ENCODE measurements at places on chromosomes 13 and 19.

DNA sequence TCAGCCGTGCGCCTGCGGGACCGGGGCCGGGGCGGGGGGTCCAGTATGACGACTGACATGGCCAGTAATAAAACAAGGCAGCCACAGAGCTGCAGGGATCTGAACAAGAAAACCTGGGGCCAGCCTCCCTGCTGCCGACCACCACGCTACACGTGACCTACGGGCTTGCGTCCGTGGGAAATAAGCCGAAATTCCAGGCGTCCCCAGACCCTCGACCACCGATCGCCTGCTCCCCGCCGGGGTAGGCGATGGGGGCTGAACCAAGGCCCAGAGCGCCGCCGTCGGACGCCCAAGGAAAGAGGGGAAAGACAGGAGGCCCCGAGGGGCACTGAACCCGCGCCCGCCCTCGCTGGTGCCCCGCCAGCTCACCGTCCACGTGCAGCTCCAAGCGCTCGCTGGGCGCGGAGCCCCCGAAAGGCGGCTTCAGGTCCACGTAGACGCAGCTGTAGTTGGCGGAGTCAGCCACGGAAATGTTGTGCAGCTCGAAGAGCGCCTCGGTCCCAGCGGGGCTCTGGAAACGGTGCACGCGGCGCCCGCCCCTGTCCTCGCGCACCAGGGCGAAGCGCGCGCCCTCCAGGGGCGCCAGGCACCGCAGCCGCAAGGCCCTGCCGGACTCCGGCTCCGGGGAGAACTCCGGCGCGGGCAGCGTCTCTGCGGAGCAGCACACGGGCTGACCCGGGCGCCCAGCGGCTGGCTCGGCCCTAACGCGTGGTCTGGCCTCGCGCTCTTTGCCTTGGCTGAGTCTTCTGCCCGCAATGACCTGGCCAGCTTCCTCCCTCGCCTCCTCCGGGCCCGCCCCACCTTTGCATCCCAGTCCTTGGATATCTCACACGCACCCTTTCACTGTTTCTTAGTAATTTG, 3.1 kb downstream of the A1BG start:
- DNase-seq = no peak

- DNase-seq = no peak
Measured at GRCh38 chr13:25746131-25746530, 305.7 kb downstream of the SHISA2 start.

DNA sequence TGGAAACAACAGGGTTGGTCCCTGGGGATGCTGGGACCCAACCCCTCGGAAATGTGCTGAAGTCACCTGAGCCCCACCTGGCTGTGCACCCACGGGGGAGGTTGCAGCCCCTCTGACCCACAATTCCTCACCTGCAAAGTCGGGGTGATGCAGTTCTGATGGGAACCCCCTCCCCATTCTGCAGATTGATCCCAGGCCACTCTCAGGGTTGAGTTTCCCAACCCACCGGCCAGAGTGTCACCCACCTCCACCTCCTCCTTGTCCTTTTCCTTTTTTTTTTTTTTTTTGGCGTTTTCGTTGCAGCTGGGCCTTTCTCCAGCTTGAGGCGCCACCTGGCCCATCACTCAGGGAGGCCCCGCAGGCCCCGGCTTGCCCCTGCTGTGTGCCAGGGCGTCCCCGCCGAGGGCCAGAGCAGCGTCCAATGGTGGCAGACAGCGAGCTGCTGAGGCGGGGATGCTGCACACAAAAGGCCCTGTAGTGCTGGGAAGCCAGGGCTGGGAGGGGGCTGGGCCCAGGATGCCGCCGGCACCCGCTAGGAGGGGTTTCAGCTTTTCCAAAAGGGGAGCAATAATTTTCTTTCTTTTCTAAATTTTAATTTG, 4.6 kb downstream of the PIK3R2 start:
- peak; percentile 53 for DNase-seq

DNA sequence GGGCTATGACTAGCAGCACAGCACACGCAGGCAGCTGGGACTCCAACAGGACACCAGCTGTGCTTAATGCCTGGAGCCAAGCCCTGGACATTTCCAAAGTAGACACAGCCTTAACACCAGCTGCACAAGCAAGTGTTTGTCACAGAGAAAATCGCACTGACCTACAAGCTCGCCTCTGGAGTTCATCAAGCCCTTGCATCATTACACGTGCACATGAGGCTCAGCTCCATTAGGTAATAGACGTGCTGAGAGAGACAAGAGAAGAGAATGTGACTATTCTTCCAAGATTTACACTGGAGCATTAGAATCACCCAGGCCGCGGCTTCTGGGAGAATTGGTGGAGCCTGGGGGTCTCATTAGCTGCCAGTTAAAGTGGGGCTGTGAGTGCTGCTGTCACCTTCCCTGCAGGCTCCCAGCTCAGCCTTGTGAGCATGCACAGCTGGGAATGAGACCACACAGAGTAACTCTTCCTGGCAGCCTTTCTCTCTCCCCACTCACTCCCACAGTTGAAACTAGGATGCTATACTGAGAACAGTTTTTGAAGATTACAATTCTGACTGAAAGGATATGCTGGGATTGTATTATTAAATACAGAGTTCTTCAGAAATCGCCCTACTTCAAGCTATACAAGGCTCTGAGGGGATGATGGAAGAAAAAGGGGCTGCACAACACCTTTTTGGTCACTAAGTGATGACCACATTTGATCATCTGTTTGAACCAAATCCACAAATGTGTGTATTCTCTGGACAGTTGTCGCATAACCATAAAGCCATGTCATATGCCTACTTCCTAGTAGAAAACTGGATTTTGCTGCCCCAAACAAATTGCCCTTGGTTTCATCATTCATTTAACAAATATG, 10.5 kb downstream of the STOML3 start:
- DNase-seq = peak; percentile 3

- no peak for DNase-seq
Measured at GRCh38 chr13:75935805-75936204, 299.7 kb downstream of the LMO7 start.

GRCh38 chr19:47885067-47885463, 1.1 kb downstream of the SULT2A1 start:
- DNase-seq = no peak

DNA sequence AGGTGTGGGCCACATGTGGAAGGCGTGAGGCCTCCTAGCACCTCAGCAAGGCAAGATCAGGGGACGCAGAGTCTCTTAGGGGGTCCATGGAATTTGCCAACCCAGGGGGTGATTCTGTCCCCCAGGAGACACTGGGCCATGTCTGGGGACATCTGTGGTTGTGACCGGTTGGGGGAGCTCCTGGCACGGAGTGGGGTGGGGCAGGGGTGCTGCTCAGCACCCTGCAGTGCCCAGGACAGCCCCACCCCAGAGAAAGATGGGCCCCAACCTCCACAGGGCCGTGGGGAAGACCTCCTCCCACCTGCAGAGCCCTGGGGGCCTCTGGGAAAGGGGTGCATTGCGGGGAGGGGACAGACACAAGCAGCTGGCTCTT, 4.0 kb downstream of the MKNK2 start:
- no peak for DNase-seq

GRCh38 chr13:51235756-51236490, 13.7 kb downstream of the FAM124A start:
- DNase-seq = no peak

- no peak for DNase-seq
Measured at GRCh38 chr19:2650515-2650914, 52.0 kb downstream of the GNG7 start.

DNA sequence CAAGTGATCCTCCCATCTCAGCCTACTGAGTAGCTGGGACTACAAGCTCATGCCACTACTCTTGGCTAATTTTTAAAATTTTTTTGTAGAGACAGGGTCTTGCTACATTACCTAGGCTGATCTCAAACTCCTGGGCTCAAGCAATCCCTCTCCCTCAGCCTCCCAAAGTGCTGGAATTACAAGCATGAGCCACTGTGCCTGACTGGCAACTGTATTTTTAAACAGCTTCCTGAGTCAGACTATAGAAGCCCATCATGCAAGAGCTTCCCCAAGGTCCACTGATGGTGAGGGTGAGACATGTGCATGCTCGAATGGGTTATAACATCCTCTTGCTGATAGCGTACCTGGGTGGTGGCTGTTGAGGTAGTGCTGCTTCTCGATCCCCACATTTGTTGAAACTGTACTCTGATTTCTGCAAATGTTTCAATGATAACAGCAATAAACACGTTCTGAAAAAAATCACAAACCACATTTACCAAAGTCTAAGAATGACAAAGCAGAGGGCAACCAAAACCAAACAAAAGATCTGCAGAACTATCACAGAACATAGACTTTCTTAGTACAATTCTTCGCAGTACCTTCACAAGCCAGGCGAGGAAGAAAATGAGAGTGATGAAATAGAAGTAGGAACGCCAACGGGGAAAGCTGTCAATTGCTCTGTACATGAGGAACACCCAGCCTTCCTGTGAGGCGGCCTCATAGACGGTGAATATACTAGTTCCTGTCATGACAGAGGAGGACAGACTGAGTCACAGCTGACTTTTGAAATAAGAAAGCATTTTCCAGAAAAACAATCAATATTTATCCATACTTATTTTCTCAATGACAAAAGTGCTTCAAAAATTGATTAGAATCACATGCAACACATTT, 124.4 kb downstream of the NALCN start:
- no peak for DNase-seq

DNA sequence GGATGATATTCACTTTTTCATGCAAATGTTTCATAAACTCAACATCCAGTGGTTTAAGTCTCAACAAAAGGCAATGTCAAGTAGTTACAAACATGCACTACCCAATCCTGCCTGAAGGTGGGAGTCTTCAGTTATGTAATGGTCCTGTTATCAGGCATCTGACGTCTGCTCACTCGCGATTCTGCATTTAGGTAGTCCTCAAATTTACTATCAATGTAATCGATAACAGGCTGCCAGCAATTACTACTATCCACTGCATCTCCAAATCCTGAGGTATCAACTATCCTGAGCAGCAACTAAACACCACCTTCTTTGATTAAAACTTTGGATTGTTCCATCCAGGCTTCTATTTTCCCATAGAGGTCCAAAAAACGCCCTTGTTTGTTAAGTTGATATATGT, 51.2 kb downstream of the NLRP12 start:
- peak; percentile 66 for DNase-seq

DNA sequence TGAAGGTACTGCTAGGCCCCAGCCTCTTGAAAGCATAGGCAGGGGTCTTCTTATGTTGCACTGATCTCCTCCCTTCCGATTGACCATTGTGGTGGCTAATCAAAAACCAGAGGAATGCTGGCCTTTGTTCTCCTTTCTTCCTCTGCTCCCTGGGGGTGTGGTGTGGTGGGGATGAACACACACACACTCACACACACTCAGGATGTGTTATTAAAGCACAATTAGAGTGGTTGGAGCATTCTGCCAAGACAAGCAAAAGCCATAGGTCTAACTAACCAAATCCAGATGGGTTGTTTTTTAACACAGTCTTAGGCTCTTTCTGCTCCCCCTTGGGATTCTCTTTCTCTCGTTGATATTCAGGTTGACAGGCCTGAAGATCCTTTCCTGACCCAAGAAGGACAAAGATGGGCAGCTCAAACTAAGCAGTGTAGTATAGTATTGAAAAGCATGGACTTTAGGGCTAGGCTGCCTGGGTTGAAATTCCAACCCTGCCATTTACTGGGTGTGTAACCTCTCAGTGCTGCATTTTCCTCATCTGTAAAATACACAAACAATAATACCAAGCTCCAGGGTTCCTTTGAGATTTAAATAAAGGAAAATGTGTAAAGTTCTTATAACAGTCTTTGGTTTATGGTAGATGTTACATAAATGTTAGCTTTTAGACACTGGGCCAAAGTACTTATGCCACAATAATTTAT, 25.5 kb upstream of the DGKH start:
- no peak for DNase-seq

GRCh38 chr13:110396913-110397381, 89.9 kb downstream of the COL4A2 start:
- DNase-seq = no peak

DNA sequence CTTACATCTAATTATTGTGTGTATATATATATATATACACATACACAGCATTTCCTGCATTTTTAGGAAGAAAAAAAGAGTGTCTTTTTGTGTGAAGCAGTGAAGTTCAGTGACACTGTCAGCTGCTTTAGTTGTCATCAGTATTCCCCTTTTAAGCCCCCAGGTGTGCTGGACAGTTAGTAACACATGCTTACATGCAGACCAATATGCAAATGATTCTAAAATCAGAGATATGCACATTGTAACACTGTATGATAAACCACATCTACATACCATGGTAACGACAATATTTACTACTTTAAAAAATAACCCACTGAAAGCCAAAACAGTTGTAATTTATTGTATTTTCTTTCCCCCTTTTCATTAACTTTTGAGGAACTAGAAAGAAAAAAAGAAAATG, 16.8 kb downstream of the LHFPL6 start:
- no peak for DNase-seq

- DNase-seq = no peak
Measured at GRCh38 chr19:40502647-40503319, 36.0 kb downstream of the SPTBN4 start.

GRCh38 chr19:18438331-18439024, 545 bp upstream of the ISYNA1 start:
- no peak for DNase-seq

- DNase-seq = no peak
Measured at GRCh38 chr13:94709001-94709834, 3.1 kb downstream of the SOX21 start.

GRCh38 chr13:94313321-94313910, 166.1 kb downstream of the DCT start:
- no peak for DNase-seq

GRCh38 chr13:98487016-98487415, 89.9 kb downstream of the STK24 start:
- DNase-seq = no peak

DNA sequence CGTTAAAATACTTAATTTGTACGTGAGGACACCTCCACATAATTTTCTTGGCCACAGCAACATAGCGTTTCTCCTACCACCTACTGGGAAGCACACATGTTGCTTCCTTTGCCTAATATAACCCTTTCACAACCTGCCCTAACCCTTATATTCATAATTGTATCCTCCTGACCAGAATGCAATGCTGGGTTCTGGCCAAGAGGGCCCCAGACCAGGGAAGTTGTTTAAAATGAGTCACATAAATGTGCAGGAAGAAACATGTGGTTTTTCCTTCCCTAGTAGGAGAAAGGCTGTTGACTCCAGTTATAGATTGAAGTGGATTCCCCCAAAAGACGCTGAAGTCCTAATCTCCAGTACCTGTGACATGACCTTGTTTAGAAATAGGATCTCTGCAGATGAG, 187.3 kb downstream of the NUFIP1 start:
- no peak for DNase-seq

DNA sequence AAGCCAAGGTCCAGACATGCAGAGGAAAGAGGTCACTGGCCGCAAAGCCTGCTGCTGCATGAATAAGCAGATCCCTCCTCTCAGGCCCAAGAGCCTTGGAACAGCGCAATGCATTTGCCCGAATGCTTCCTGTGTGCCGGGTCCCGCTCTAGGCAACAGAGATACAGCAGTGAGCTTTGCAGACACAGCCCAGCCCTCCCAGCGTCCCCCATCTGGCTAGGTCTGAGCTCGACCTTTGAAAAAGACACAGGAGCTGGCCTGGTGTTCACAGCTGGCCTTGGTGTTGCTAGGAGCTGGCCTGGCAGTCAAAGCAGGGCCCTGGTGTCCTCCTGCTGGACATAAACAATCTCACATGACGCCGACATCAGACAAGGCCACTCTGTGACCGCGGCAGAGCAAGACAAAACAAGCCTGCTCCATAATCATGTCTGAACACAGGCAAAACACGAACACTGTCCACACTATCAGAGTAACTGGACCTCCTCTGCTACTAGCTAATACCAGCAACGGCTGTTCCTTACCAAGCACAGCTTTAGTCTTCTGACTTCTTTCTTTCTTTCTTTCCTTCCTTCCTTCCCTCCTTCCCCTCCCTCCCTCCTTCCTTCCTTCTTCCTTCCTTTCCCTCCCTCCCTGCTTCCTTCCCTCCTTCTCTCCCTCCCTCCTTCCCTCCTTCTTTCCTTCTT, 5.7 kb upstream of the PEX11G start:
- peak; percentile 41 for DNase-seq

- DNase-seq = no peak
Measured at GRCh38 chr13:110194451-110194850, 112.5 kb downstream of the COL4A1 start.

All from neural crest cell (in vitro differentiated cells).